ENCODE measurements at places on chromosomes 2 and 18. TPM values are rescaled to one million over a fixed set of nuclear protein-coding genes. Genes with fewer than 3 reads are reported as not detected.

Gene ANKRD30B
- not detected for total RNA-seq

Gene SLC5A7
- total RNA-seq, result 0.48 TPM

Gene FIGN
- 6.5 TPM for total RNA-seq

Gene KCNS3
- 18.2 TPM for total RNA-seq

Gene GALNT13
- 1.4 TPM for total RNA-seq
